ENCODE measurements at places on chromosomes 2 and 18.

DNA sequence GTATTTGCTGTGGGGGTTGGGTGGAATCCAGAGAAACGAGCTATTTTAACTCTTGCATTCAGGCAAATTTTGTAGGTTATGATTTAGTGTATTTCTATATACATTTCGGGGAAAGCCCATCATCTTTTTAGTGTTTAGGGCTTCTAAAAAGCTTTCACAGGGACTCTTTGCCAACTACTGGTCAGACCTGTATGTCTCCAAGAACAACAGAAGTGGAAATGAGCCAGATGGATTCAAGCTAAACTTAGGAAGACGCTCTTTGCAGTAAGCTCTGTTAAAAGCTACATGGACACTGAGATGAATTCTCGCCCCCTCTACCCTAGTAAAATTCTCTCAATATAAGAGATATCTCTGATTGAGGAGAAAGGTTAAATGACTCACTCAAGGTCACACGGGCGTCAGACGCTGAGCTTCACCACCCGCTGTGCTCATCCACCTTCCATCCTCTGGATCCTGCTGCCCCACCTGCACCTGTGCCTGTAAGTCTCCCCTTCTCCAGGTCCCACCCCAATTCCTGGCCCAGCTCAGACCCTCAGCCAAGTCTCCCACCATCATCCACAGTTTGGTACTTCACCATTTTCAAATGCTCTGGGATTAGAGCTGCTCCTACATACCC, 85.6 kb downstream of the MARCHF4 start:
- no peak for DNase-seq

DNA sequence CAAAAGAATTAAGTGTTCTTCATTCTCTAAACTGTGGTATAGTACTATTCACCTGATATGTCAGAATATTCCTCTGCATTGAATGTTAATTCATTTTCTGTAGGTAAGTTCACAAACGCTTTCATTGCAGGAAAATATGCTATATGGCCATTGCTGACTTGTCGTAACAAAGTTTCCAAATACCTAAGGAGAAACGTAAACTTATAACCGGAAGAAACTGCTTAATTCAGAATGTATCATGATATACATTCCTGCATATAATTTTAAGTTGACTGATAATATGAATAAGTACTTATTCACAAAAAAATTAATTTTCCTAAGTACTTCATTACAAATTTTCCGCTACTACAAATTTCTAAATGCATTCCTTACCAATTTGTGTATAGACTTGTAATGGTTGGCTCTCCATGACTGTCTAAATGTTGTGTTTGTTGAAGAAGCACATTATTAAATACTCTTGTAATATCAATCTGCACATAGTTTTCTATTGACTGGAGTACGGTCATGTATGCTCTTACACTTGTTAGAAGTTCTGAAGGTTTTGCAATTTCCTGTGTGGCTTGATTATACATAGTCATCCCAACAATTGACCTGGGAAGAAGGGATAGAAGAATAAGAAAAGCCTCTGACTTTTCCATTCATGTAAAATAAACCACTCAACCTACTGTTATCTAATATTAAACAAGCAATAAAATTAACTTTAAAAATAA, 85.4 kb downstream of the NCKAP1 start:
- no peak for DNase-seq

DNA sequence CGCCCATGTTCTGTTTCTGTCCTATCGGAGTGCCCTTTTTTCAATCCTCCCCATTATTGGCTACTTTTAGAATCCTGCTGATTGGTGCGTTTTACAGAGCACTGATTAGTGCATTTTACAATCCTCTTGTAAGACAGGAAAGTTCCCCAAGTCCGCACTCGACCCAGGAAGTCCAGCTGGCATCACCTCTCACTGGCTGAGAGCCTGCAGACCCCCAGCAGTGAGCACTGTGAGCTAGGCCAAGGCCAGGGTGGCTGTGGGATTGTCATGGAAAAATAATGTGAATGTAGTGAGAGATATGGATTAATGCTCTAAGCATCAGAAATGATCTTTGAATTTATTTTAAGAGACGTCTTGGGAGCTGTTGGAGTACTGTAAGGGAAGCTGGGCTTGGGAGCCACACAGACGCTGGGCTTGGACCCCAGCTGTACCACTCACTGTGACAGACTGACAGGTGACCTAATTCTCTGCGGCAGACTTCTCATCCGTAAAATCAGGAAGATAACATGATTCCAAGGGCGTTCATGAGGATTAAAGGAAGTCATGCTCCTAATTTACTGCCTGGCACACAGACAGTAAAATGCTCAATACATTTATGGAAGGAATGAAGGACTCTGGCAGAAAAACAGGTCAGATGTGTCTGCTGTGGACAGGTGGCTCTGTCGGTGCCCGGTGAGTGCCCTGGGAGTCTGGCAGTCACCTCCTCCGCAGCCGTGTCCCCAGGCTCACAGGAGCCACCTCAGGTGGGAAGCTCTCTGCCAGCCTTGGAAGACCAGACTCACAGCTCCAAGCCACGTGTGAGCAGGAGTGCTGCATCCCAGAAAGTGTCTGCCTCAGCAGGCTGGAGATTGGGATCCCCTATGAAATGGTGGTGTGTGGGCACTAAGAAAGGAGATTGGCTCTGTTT, 105.5 kb downstream of the FAM168B start:
- no peak for DNase-seq

- DNase-seq = no peak
Measured at GRCh38 chr2:85085563-85085962, 47.6 kb upstream of the TCF7L1 start.

DNA sequence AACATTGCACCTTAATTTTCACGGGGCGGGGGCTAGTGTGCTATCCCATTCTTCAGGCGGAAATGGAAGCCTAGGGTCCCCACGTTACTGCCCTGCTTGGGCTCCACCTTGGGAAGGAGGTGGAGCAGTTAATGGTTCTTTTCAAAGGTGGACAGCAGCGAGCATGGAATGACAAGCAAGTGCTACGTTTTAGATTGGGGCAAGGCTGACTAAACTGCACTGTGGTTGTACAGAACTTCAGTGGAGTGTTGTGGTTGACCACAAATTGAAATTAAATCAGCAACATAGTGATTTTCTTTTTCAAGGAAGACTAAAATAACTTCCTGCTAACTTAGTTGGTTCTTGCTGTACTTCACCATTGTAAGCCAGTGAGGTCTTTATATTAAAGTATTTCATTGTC, 47.0 kb downstream of the CHRNA1 start:
- DNase-seq = no peak

GRCh38 chr2:84492571-84492970, 23.7 kb upstream of the DNAH6 start:
- no peak for DNase-seq

DNA sequence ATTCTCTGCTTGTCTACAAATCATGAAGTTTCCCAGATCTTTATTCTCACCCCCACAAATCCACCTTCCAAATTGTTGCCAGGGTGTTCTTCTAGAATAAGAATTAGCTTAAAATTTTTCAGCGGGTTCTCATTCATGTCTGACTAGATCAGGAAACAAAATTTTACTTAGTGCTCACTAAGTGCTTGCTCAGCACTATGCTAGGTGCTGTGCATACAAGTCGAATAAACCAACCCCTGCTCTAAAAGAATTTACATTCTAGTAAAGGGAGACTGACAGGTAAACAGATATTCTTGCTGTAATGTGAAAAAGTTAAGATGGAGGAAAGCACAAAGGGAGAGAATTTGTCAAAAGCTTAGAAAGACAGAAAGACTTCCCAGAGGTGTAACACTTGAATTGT, 2.4 kb upstream of the FSIP2 start:
- no peak for DNase-seq

DNA sequence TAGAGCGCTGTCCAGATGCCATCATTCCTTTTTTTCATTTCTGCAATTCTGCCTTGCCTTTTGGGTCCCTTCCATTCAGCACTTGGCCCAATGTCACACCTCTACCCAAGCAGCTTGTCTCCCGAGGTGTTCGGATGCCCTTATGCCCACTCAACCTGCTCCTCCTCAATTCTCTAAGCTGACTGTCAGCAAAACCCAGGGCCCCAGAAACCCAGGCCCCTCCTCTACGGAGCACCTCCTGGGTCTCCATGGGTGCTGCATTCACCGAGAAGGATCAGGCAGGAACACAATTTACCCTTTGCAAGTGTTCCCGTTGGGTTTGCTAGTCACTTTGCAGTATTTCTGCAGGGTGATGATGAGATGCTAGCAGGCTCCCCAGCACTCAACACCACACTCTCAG, 86.7 kb upstream of the RAB6C start:
- no peak for DNase-seq
